Cardiac septum (tissue), 1 donor: ENCODE measurements at places on chromosomes 4 and X. TPM values are rescaled to one million over a fixed set of nuclear protein-coding genes. Genes with fewer than 3 reads are reported as not detected.

The PABPC5 gene
- total RNA-seq, result 0.67 TPM

The ADH1B gene
- 12.6 TPM for total RNA-seq

The MGAT4D gene
- not detected for total RNA-seq

The PPP2R2C gene
- total RNA-seq, result 5.5 TPM

The DSPP gene
- not detected for total RNA-seq

The EGFL6 gene
- 0.24 TPM for total RNA-seq

The HSFX3 gene
- total RNA-seq, result 0.59 TPM

The HGFAC gene
- 0.38 TPM for total RNA-seq

The STOX2 gene
- 9.4 TPM for total RNA-seq

The TRAM1L1 gene
- total RNA-seq, result 0.78 TPM

The MAGED4B gene
- 1.5 TPM for total RNA-seq

The C4orf54 gene
- total RNA-seq, result 1.3 TPM

The SATL1 gene
- 0.16 TPM for total RNA-seq

The MUC7 gene
- not detected for total RNA-seq

The F8A2 gene
- not detected for total RNA-seq

The CXCL11 gene
- 0.32 TPM for total RNA-seq

The RRH gene
- total RNA-seq, result 0.22 TPM

The SSX5 gene
- not detected for total RNA-seq

The SYNPO2 gene
- total RNA-seq, result 316 TPM

The ARHGEF9 gene
- 55.8 TPM for total RNA-seq

The WDR44 gene
- 13.5 TPM for total RNA-seq

The FGFBP2 gene
- total RNA-seq, result 2.6 TPM

The CT45A5 gene
- total RNA-seq, result not detected

The TEX11 gene
- total RNA-seq, result not detected

The EPHA5 gene
- total RNA-seq, result 0.22 TPM

The KLHL13 gene
- total RNA-seq, result 15.5 TPM

The MAGEA4 gene
- not detected for total RNA-seq
